DMS153 (cell line): ENCODE measurements at places on chromosomes 13 and 19.

- DNase-seq: no peak
These were observed 9.7 kb downstream of the R3HDM4 start for GRCh38 chr19:903266-903797.

DNA sequence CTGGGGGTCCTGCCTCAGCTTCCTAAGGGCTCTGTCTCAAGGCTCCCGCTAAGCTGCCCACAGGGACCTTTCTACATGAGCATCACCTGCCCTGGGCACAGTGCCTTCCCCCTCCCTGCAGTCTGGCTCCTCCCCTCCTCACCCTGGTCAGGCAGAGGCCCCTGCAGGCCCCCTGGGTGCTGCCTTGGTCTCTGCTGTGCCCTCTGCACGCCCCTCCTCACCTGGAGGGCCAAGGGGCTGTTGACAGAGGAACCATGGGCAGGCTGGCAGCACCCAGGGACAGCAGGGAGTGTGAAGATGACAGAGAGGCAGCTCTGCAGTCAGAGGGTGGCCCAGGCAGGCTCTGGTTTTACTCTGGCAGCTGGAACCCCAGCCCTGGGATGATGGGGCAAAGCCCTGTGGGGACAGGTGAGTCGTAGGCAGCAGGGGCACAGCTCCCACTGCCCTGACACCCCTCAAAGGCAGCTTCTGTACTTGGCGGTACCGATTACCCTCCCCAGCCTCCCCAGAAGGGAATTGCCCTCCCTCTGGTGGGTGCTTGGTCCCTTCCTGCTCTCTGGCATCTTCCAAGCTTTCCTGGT lies 43.1 kb downstream of the SUGP2 start:
- DNase-seq: no peak

DNA sequence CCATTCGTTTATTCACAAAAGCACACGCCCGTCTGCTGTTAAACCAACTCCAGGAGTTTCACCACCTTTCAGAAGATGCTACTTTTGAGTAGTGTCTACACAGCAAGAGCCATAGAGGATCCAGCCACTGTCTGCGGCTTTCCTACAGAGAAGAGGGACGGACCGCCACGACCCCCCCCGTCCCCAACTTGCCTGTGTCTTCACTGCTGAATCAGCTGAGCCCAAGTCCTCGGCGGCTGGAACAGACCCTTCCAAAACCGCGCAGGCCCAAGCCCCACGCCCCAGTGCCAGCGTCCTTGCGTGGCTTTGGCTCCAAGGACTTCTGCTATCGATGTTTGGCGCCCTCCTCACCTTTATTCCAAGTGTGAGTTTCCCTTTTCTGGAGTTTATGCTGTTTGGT lies 65.1 kb downstream of the SPACA7 start:
- no peak for DNase-seq

GRCh38 chr13:27022571-27023311 lies 148.9 kb downstream of the USP12 start:
- peak; percentile 87 for DNase-seq

- DNase-seq: no peak
These were observed 41.2 kb upstream of the TNFSF11 start for GRCh38 chr13:42532561-42533335.

- DNase-seq: no peak
These were observed 542.8 kb downstream of the RFC3 start for GRCh38 chr13:34360702-34361101.

DNA sequence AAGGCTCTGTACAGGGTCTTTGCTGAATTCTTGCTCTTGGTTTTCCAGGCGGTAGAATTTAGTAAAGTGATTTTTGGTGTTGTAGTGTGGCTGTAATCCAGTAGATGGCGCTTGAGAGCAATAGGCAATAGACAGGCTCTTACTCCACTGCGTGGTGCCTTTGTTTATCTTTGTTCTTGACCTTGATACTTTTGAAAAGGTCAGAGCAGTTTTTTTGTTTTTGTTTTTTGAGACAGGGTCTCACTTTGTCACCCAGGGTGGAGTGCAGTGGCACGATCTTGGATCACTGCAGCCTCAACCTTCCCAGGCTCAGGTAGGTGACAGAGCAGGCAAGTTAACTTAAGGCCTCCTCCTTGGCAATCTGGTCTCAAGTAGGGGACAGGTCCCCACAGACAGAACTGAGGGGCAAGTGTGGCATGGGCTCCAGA lies 12.2 kb upstream of the LILRA5 start:
- DNase-seq: no peak

GRCh38 chr19:7348587-7349230 lies at the start of gene ARHGEF18:
Gene ARHGEF18, plus strand, starts transcription at chr19:7348937. Its CDS starts 13,954 bp downstream, at chr19:7362891.
- DNase-seq: no peak

- no peak for DNase-seq
These were observed 36.1 kb downstream of the ZSWIM9 start for GRCh38 chr19:48206397-48207093.

GRCh38 chr19:5504114-5504513 lies 48.9 kb downstream of the ZNRF4 start:
- DNase-seq: no peak

GRCh38 chr13:104805346-104805745 lies 1730.1 kb downstream of the EFNB2 start:
- DNase-seq: no peak

DNA sequence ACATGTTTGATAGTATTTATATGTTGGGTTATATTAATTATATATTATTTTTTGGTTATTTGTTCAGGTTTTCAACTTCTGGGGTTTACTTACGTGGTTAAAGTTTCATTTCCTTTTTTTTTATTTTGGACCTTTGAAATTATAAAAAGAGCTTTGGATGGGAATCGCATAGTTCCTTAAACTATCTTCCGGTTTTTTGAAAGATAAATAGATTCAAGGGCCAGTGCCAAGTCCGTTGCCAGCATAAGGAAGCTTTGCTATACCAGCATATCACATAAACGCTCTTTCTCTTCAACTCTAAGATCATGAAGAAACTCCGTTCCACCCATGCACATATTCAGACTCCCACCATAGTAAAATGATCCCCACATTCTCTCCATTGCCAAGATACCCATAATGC lies 7.4 kb upstream of the OXGR1 start:
- no peak for DNase-seq

- DNase-seq: peak; percentile 42
These were observed 607 bp downstream of the PLEKHJ1 start for GRCh38 chr19:2235381-2236063.

DNA sequence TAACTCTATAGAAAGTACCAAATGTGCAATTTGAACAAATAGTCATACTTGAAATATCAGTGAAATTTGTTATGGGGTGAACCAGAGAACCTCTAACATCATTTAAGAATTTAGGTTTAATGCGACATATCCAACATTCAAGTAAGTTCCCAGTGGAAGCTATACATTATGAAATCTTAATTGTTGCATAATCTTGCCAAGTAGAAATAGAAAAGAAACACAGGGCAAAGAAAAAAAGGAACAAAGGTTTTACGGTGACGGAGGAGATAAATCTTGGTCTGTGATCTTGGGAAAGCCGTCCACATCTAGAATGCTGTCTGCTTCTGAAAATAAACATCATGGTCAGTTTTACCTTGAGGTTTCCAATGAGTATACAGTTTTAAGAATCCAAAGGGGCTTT lies 445.7 kb downstream of the RFC3 start:
- DNase-seq: no peak

GRCh38 chr13:41244556-41244955 lies 18.8 kb downstream of the MTRF1 start:
- DNase-seq: no peak

- DNase-seq: no peak
These were observed 2.0 kb downstream of the ZFP36 start for GRCh38 chr19:39408392-39409207.

GRCh38 chr19:21328406-21328805 lies 804 bp downstream of the ZNF708 start:
- DNase-seq: no peak

DNA sequence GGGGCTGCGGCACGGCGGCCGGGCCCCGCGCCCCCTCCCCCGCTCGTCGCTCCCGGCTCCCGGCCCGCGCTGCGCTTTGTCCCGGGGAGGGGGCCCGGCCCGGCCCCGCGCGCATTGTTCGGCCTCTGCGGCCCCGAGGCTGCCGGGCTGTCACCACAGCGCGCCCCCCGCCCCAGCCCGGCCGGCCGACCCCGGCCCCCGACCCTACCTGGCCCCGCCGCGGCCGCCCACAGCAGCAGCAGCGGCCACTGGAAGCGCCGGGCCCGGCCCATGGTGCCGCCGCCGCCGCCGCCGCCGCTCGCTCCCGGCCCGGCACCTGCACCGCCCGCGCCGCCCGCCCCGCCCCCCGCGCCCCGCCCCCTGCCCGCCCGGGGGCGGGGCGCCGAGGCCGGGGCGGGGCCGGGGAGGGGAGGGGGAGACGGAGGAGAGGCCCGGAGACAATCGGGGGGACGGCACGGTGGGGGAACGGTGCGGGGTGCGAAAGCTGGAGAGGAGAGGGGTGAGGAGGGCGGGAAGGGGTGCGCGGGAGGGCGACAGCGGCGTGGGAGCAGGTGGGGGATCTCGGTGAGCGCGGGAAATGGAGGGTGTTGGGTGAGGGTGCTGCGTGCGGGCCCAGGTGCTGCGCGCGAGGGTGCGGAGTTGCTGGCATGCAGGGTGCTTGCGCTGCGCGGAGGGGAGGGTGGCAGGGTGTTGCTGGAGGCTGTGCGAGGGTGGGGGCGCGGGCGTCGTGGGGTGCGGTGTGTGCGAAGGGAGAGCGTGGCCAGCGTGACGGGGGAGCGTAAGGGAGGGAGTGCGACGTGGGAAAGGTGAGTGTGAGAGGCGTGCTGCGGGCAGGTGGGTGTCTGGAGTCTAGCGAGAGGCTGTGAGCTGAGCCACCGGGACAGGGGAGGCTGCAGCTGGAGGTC lies at the start of gene CADM4:
CADM4 (minus strand) TSS at position 332 of the 905 bp plus-strand sequence; CDS start at position 272, 60 bp downstream.
- DNase-seq: no peak

DNA sequence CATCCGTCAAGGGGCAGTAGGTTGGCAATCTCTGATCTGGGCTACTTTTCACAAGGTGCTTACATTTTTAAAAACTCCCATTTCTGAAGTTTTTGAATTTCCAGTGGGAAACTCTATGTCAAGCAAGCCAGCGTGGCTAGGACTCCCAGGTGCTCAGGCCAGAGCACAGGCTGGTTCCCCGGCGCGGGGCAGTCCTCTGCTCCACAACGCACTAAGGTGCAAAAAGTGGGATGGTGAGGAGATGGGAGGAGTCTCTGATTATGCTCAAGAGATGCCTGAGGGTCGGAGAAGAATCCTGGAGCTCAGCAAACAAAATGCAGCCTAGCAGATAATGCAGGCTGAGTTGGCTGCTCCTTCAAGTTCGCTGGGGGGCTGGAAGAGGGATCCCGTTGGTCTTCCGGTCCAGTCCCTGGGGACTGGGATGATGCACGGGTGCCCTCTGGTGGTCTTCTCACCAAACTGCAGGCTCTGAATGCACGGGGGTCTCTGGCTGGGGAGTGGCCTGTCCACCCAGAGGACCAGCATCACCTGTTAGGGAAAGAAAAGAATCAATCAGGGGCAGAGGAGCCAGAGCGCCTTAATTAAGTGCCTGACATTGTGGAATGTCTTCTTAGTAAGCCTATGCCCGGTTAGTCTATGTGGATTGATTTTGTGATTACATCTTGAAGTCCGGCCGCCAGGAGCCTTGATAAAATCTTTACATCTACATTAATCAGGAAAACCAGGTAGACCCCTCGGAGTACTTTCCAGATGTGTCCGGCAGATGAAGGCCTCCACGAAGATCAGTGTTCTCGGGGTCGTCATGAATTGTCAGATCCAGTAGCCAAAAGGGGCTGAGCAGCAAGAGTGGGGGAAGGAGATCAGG lies 244.4 kb upstream of the MAB21L1 start:
- DNase-seq: no peak

- DNase-seq: no peak
These were observed 9.4 kb downstream of the C19orf12 start for GRCh38 chr19:29705706-29706105.

GRCh38 chr19:15838351-15838750 lies 22.9 kb upstream of the OR10H1 start:
- DNase-seq: no peak

GRCh38 chr13:27449081-27449603 lies 1.2 kb downstream of the MTIF3 start:
- DNase-seq: no peak

DNA sequence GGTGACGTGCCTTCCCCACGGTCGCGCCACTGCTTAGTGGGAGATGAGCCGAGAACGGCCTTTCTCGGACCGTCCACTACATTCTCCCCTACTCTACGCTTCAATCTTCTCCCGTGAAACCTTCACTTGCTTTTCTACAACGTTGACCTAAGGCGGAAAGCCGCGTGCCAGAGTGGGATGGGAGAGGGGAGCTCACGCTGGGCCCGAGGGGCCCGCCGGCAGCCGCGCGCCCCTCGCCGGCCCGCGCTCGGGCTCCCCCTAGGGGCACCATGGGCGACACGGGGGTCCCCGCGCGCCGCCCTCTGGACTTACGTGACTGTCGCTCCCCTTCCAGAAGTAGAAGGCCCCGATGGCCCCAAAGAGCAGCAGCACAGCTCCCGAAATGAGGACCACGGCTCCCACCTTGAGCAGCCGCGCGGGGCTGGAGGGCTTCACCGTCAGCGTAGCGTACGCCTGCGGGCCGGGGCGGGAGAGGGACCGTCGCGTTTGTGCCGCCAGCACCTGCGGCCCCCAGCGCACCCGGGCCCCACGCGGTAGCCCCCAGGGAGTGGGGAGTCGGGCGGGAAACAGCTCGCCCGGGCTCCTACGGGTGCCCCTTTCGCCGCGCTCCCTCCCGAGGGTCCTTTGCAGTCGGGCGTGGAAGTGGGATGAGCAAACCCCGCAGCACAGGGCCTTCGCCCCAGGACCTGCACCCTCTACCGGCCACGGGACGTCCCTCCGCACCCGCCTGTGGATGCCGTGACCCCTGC lies 727 bp downstream of the CNMD start:
- no peak for DNase-seq

GRCh38 chr19:1113030-1113985 lies 9.5 kb downstream of the GPX4 start:
- DNase-seq: peak; percentile 52

DNA sequence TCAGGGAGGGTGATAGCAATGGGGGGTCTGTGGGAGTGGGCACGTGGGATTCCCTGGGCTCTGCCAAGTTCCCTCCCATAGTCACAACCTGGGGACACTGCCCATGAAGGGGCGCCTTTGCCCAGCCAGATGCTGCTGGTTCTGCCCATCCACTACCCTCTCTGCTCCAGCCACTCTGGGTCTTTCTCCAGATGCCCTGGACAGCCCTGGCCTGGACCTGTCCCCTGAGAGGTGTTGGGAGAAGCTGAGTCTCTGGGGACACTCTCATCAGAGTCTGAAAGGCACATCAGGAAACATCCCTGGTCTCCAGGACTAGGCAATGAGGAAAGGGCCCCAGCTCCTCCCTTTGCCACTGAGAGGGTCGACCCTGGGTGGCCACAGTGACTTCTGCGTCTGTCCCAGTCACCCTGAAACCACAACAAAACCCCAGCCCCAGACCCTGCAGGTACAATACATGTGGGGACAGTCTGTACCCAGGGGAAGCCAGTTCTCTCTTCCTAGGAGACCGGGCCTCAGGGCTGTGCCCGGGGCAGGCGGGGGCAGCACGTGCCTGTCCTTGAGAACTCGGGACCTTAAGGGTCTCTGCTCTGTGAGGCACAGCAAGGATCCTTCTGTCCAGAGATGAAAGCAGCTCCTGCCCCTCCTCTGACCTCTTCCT lies 9.3 kb upstream of the CEACAM7 start:
- DNase-seq: no peak
